ENCODE measurements at places on chromosomes 3 and 15.
A peak's percentile ranks its signal among the peaks of the same experiment; 100 is the strongest.

- H3K27me3 ChIP-seq, result no peaks in the 10 kb centered on the region
- no peak overlapping the region for H3K27ac ChIP-seq
- H3K4me3 ChIP-seq, result no peak overlapping the region
- H3K36me3 ChIP-seq, result peaks cover 16% of the 10 kb centered on the region
Measured at GRCh38 chr15:39747326-39747725, 35.3 kb downstream of the FSIP1 start.

- H3K4me3 ChIP-seq, result no peak overlapping the region
- DNase-seq, result no peak
- no peaks in the 10 kb centered on the region for H3K4me1 ChIP-seq
- no peak overlapping the region for H3K27ac ChIP-seq
- no peaks in the 10 kb centered on the region for H3K27me3 ChIP-seq
Measured at GRCh38 chr3:33557279-33557678, 117.1 kb upstream of the UBP1 start.

GRCh38 chr15:67813104-67813634 lies 12.1 kb upstream of the SKOR1 start:
- H3K27ac ChIP-seq, result no peak overlapping the region
- no peak for DNase-seq
- peaks cover 25% of the 10 kb centered on the region for H3K27me3 ChIP-seq
- H3K4me1 ChIP-seq, result peaks cover 14% of the 10 kb centered on the region

GRCh38 chr3:181966393-181966792 lies 254.7 kb downstream of the SOX2 start:
- H3K4me1 ChIP-seq, result peaks cover 24% of the 10 kb centered on the region
- H3K36me3 ChIP-seq, result no peaks in the 10 kb centered on the region
- H3K4me3 ChIP-seq, result peak overlapping the region; percentile 32
- peak overlapping the region; percentile 68 for H3K27ac ChIP-seq
- no peak for DNase-seq
